ENCODE measurements at places on chromosomes 2 and 18.
A peak's percentile ranks its signal among the peaks of the same experiment; 100 is the strongest.

GRCh38 chr2:179253226-179253625 is 11.4 kb downstream of the SESTD1 start:
- DNase-seq, result no peak

DNA sequence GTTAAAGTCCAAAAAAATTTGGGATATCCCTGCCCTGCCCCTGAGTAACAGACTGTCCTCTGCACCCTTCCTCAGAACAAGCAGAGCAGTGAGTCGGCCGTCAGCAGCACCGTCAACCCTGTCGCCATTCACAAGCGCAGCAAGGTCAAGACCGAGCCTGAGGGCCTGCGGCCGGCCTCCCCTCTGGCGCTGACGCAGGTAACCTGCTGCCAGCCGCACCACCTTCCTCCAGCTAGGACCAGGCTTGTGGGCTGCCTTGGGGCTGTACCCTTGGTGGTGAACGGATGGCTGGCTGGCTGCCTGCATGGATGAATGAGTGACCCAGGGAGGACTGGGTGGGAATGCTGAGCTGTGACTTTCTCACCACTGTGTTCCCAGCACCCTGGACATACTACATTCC is 236.2 kb downstream of the GLI2 start:
- no peak for DNase-seq

DNA sequence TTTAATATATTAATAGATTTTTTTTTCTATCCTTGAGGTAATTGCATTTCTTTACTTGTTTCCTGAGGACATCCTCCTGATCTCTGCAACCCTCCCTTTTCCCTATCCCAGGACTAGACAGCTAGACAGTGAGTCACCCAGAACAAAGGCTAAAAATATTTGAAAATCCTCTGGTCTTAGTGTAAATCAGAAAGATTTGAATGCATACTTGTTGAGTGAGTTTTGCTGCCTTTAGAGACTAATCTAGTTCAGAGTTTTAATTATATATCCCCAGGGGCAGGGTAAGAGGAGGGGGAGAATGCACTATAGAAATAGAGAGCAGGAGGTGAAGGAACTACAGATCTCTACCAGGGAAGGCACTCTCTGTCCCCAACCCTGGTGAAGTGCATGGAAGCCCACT is 202.3 kb upstream of the TCF4 start:
- no peak for DNase-seq

GRCh38 chr2:105765415-105766299 is 20.9 kb downstream of the NCK2 start:
- no peak for DNase-seq

DNA sequence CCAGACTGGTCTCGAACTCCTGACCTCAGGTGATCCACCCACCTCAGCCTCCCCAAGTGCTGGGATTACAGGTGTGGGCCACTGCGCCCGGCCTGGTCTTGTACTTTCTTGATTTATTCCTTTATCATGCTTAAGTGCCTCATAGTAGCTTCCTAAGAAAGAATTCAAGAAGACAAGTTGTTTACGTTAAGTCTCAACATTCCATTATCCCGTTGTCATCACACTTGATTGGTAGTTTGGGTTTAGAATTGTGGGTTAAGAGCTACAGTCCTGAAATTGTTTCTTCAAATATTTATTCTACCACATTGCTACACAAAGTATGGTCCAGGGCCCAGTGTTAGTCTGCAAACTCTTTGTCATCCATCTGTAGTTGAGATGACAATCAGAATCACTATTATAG is 194.0 kb downstream of the VWC2L start:
- DNase-seq, result no peak

GRCh38 chr2:216799873-216800431 is 59.9 kb downstream of the TNP1 start:
- DNase-seq, result no peak

DNA sequence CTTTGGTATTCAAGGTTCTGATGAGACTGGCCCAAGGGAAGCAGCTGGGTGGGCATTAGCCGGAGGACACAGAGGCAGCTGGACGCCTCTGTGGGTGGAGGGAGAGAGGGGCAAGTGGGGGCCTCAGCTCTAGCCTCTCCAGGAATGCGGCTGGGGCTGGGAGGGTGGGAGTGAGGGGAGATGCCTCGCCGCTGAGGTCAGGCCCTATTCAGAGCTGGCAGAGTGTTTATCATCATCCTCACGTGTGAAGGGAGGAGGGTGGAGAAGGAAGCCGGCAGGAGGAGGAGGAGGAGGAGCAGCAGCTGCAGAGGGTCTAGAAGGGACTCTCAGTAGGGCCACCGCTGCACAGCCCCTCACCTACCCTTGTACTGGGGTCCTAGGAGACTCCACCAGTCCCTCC is 43.1 kb downstream of the TNS1 start:
- no peak for DNase-seq

- no peak for DNase-seq
Observed at GRCh38 chr18:70036771-70037347, 89.2 kb upstream of the CD226 start.

DNA sequence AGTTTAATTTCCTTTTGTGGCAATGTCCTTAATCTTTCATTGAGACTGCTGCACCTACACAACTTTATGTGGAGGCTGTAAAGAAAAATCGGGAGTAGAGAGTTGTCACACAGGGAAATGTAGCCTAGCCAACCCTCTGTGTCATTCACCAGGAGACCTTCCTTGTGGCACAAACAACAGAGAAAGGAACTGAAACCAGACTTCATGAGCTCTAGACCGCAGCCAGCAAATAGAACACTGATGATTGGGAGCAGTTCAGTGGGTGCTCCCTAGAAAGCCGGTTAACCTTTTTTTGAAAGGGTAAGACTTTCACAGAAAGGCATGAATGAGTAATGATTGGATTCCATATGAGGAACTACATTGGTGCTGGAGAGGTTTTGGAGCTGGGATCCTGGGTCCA is 1752.4 kb upstream of the CELF4 start:
- DNase-seq, result no peak

DNA sequence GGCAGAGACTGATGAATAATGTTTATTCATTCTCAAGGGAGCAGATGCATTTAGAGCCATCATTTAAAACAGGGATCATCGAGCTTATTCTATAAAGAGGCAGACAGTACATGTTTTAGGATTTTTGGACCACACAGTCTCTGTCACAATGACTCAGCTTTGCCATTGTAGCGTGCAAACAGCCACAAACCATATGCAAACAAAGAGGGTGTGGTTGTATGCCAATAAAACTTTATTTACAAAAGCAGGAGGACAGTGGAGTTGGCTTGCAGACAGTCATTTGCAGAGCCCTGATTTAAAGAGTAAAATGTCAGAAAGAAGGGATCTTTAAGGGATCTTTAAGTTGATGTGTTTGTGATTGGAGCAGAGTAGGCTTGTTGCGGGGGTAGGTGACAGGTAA is 51.5 kb downstream of the SMIM21 start:
- DNase-seq, result no peak

DNA sequence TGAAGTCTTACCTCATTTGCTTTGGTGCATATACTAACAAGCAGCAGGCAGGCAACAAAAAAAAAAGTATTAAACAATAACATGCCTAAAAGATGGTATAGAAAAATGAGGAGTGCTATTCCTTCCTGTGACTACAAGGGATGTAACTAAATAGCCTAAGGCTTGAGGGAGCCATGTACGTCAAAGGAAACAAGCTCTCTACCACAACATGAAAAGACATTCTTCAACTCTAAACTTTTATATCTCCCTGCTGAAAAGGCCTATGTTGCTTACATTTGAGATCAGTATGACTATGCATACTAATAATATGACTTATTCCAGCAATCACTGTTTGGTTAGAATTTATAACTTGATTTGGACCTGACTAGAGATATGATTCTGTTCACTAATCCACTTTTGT is 347.9 kb downstream of the ADCYAP1 start:
- no peak for DNase-seq

DNA sequence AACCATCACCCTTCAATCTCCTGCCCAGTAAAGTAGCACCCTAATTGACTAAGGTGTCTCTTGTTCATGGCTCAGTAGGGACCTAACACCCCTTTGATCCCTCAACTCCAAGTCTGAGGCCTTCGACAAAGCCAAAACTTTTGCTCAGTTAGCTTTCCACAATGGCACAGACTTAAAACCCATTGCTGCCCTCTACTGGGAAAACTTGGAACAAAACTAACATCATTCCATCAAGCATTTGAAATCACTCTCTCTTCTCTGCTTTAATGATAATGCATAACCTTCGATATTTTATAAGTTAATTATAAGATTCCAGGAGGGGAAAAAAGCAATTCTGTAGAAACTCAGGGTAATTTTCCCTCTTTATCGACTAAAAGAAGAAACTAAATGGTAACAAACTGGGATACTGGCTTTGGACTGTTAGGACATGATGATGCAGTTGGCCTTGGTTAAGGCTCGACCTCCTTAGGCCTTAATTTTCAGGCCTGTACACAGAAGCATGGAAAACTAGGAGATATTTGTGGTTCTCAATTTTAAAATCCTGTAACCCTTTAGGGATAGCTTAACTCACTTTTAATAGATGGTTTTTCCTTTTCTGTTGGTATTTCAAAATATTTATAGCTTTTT is 127.8 kb downstream of the STK39 start:
- DNase-seq, result no peak

DNA sequence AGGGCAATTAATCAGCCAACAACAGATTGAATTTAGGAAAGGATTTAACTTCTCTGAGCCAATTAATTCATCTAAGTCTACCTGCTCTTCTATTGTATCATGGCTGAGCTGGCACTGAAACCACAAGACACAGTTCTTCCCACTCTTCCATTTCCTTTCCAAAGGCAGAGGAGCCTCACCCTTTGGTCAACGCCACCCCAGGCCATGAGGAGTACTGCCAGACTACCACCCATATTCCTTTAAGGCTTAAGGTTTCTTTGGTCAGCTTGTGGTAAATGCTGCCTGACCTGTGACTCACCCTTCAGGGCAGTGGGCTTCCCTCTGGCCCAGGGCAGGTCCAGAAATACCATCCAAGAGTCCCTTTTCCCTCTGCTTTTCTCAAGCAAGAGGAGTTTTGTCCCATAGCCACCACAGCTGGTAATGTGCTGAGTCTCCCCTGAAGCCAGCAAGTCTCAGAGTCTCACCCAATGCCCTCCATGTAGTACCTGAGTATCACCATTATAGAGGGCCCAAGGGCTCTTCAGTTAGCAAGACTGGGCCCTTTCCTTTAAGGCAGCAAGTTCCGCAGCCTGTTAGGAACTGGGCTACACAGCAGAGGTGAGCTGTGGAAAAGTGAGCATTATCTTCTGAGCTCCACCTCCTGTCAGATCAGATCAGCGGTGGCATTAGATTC is 900.5 kb upstream of the CRIM1 start:
- no peak for DNase-seq

DNA sequence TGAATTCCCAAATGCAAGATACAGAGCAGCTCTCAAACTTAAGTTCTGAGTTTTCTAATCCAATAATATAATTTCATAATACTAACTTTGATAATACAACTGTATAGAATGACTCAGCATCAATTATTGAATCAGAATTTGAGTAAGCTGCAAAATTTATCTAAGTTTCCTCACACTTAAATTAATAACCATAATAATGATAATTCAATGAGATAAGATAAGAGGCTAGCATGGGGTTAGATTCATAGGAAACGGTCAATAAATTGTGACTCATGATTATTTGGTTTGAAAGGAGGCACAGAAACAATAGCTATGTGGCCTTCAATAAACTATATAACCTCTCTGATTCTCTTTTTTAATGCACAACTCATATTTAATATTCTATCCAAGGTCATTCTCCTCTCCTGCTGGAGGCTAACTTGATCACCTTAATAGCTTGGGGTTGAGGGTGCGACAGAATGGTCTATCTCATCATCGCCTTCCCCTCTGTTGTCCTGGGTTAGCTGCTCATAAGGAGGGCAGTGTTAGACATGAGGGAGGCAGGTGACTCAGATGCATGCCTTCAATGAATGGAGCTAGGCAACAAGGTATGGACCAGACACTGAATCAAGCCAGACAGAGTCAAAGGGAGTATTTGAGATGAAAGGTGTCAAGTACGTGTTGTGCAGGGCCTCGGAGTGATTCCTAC is 36.2 kb upstream of the BMP10 start:
- no peak for DNase-seq

- DNase-seq, result no peak
Observed at GRCh38 chr2:49035481-49035880, 118.8 kb downstream of the FSHR start.

DNA sequence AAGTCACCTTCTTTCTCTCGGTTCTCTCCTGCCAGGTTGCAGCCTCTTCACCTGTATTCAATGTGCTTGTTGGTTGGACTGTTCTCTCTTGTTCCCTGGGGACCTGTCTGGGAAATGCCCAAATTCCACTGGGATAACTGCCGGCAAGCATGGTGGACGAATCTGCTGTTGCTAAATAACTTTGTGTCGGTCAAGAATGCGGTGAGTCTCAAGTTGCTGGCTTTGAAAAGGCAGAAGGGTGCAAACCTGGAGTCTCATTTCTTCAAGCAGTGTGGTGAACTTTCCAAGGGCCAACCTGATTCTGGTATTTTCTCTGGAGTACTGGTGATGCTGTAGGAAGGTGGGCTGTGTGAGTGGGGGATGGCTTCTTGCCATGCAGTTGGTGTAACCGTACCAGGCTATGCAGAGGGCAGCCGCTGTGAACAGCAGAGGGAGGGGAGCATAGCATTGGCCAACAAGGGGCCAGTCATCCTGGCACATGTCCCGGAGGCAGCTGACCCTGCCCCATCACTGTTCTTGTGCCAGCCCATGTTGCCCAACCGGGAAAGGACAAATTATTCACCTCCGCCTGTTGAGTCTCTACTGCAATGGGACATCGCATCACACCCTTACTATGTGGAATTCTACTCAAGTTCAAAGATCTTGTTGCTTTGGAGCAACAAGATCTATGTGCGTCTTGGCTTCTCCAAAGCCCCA is 88.1 kb upstream of the SEC11C start:
- no peak for DNase-seq

GRCh38 chr18:68707646-68708045 is 7.3 kb downstream of the TMX3 start:
- DNase-seq, result no peak

DNA sequence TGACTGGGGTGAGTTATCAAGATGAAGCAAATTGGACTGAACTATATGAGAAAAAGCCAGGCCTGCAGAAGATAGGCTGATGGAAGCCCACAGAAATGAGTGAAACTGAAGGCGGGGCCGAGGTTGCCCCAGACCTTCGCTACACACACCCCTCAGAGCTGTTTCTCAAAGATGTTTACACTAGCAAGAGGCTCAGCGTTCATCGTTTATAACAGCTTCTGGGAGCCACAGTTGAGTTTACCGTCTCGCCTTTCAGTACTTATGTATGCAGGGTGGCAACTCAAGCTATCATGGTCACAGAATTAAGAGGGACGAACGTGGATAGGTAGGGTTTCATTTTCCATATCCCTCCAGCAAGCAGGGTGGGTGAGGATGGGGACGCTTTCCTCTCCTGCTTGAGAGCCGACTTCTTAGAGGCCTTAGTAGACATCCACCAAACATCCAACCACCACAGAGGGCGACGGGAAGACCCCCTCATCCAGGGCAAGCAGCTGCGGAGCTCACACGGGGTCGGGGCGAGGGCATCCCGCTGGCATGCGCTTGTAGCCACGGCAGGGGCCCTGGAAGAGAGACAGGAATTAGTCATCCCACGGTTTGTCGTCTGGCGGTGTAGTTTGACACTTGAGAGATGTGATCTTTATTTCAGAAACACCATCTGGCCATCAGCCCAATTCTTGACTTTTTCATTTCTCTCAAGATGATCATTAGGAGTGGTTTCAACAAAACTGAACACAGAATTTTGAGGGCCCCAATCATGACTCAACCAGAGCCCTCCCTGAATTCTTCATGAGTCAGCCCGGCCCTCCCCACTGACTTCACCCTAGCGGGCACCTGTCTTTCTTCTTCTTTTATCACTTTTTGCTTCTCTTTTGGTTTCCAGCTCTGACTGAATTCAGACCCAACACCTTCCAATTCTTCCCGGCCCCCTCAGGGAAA is 109.1 kb upstream of the CTDP1 start:
- DNase-seq, result peak; percentile 13

GRCh38 chr2:11584525-11585056 is 50.7 kb downstream of the GREB1 start:
- DNase-seq, result no peak
